MG63 (cell line): ENCODE measurements at places on chromosomes 3 and 15. TPM values are rescaled to one million over a fixed set of nuclear protein-coding genes. Genes with fewer than 3 reads are reported as not detected.

DNA sequence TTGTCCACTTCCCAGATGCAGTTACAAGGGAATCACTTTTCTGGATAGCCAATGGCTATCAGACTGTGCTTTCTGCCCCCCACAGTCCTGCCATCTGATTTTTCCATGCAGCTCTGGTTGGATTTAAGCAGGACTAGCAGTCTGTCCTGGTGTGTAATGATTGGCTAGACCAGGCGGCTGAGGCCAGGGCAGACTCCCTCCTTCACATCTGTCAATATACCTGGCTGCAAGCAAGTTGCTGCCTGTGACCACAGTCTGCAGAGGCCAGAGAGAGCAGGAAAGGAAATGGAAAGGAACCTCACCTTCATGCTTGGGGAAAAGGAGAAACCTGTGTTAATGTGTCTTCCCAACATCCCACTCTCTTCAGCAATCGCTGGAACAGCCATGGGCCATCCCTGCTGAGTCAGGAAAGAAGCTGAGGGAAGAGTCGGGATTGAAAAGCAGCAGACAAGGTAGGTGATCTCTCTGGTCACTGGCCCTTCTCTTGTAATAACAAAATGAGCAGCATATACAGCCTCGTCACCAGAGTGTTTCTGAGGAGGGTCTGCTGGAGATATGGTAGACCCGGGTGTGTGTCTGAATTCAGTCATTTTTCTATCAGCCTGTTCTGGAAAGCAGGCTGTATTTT lies 126.7 kb upstream of the PHLDB2 start:
- no peak for DNase-seq

DNA sequence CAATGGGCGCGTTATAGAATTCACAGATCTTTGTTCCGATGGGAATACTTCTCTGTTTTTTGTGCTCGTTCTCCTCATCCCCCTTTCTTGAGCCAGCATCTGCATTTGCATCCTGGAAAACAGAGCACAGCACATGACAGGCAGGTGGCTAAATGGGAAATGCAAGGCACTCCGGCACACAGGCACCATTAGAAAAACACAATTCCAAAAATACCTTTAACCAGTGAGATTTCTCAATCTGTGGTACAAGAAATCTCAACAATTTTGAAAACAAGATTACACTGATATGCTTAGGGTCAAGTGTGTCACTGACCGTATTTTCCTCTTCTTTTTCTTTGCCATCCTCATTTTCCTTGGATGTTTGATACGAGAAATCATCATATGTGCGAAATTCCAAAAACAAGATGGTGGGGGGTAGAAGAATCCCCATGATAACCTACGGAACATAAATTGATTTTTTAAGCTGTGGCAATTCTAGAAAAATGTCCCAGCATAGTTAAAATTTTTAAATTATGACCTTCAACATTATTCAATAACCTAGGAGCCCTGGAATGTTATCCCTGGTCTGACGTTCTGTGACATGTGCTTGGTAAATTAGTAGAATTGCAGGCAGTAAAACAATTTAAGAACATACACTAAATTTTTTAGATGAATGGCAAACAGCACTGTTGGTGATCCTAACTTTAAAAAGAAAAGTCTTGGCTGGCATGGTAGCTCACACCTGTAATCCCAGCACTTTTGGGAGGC lies 46.5 kb upstream of the MTMR10 start:
- DNase-seq, result no peak

DNA sequence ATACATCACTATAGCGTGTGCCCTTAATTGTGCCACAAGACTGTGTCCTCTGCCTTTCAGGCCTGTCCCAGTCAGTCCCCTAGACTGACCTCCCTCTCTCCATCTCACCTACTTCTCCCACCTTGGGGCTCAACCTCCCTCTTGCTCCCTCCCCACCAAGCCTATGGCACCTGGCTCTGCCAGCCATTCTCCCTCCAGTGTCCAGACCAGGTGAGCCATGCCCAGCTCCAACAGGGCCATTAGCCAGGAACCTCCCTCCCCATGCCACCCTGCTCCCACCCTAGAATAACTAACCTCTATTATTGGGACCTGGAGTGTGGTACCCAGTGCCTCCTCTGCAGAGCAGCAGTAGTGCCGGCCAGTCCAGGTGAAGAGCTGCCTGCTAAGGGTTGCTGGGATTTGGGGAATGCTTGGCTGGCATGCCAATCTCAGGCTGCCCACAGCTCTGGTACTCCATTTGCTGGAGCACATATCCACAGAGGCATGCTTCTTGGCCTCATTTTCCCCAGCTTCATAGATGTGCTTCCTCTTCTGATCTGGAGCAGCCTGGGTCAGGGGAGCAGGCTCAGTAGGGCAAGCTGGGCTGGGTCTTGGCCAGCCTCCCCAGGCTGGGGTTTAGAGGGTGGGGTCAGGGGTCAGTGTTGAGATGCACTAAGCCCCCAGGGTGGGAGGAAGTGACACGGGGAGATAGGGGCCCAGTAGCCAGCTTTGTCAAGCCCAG lies 38.8 kb downstream of the SAXO2 start:
- DNase-seq, result no peak

NAALADL2 gene
- 1.6 and 1.8 TPM in 2 replicates for total RNA-seq

DPPA2 gene
- not detected in 2 replicates for total RNA-seq
